ENCODE measurements at places on chromosomes 7 and 10.
A peak's percentile ranks its signal among the peaks of the same experiment; 100 is the strongest.

DNA sequence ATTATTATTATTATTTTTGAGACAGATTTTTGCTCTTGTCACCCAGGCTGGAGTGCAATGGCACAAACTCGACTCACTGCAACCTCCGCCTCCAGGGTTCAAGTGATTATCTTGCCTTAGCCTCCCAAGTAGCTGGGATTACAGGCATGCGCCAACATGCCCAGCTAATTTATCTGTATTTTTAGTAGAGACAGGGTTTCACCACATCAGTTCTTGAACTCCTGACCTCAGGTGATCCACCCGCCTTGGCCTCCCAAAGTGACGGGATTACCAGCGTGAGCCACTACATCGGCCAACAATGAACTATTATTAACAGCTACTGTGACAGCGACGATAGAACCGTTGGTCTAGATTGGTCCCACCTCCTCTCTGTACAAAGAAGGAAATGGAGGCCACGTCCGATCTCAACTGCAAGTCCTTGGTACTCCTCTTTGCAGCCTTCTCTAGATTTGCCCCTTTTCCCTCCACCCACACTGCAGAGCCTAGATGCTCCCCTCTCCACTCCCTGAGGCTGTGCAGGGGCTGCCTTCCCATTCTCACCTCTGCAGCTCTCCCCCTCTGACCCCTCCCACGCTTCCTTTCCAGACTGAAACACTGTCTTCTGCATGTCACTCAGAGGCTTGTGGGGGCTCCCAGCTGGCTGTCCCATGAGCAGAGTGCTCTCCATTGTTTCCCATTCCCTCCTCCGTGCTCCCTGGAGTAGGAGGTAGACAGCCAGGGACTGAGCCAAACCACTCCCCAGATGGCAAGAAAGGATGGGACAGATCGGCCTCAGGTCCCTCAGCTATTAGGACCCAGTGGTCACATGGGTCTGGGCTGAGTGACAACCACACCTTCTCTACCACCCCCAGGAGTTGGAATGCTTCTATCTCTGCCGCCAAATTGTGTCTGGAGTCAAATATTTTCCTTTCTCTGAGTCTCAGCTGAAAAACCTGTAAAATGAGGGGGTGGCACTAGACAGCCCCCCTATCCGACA lies 2.3 kb downstream of the LOXL4 start:
- no peak for DNase-seq

GRCh38 chr10:31926160-31926559 lies 2.5 kb downstream of the ARHGAP12 start:
- no peak for DNase-seq

GRCh38 chr7:105826143-105826542 lies 50.3 kb downstream of the ATXN7L1 start:
- no peak for DNase-seq

DNA sequence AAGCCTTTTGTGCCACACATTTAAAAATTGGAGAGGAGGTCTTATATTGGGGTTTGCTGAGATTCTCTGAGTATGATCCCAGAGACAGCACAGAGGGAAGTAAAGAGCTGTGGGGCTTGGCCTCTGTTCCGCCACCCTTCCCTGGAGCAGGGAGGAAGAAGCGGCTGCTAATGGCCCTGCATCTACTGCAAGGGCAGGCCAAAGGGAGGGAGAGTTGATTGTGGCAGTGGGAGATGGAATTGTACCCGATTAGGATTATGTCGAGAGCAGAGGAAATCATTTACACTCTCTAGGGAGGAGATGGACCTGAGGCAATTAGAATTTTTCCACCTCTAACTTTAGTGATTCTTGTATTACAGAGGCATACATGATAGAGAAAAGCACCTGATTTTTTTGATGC lies 28.8 kb downstream of the CYP17A1 start:
- DNase-seq: no peak

- no peak for DNase-seq
Observed at GRCh38 chr7:37728747-37729146, 45.2 kb downstream of the GPR141 start.

DNA sequence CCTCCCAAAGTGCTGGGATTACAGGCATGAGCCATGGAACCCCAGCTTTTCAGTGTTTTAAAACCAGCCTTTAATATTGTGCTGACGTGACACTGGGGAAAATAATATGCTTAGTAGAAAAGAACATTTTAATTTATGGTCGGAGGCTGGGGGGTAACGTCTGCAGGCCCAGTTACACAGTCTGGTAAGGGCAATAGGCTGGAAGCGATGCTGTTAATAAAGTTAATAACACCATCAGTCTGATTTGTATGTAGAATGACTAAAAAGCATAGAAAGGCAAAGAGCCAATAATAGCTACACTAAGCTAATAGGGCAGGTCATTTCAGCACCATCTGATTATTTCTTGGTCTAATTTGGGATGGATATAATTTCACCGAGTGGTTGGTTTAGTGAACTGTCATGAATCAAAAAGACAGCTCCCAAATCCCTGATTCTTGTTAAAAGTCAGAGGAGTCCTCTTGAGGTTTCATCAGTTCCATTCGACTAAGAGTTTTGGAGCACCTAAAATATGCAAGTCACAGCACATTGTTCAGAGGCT lies 192.9 kb downstream of the CAMK1D start:
- no peak for DNase-seq

- DNase-seq: peak; percentile 30
Observed at GRCh38 chr7:4774658-4775249, 669 bp upstream of the AP5Z1 start.

- DNase-seq: no peak
Observed at GRCh38 chr10:44807451-44807850, 103.7 kb upstream of the TMEM72 start.

DNA sequence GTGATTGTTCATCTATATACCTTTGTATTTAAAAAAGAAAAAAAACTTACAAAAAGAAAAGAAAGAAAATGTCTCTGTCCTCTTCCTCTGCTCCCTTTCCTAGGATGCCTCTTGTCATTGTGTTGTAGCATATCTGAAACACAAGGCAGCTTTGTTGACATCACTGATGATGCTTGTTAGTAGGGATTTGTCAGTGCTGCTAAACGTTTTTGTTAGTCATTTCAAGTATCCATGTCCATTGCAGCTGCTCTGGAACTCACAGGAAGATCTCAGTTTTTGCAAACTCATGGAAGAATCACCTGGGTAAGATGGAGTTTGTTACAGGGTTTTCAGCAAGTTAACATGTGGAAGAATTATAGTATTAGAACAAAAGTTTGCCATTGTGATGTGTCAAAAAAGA lies 123.6 kb downstream of the CCSER2 start:
- DNase-seq: no peak

DNA sequence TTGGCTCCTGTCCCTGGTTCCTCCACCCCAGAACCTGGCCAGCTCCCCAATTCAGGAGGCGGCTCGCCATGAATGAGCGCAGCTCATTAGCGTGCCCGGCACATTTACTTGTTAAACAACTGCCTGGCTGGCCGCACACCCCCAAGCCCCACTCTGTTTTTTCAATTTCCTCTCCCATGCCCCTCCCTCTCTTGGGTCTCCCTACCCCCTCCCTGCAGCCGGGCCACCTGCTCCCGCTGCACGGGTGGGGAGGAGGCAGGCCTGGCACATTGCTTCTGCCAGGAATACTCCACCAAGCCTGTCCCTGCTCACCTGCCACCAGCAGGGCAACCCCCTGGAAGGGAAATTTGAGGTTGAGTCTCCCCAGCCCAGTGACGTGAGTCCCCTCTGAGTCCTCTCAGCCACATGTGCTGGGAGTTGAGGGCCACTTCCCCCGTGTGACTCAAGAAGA lies 2.5 kb upstream of the SLIT1 start:
- DNase-seq: no peak

GRCh38 chr10:88670497-88670896 lies 6.3 kb downstream of the LIPF start:
- no peak for DNase-seq

DNA sequence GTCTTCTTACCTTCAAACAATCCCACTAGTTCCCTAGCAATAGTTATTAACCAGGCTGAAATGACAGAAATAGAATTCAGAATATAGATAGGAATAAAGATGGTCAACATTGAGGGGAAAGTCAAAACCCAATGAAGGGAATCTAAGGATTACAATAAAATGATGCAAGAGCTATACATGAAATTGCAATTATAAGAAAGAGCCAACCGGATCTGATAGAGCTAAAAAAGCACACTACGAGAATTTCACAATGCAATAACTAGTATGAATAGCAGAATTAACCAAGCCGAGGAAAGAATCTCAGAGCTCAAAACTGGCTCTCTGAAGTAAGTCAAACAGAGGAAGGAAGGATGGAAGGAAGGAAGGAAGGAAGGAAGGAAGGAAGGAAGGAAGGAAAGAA lies 288.7 kb upstream of the KCND2 start:
- no peak for DNase-seq

- no peak for DNase-seq
Observed at GRCh38 chr7:80467069-80467468, 44.8 kb downstream of the GNAT3 start.

- DNase-seq: no peak
Observed at GRCh38 chr7:11079907-11080306, 106.2 kb downstream of the PHF14 start.

DNA sequence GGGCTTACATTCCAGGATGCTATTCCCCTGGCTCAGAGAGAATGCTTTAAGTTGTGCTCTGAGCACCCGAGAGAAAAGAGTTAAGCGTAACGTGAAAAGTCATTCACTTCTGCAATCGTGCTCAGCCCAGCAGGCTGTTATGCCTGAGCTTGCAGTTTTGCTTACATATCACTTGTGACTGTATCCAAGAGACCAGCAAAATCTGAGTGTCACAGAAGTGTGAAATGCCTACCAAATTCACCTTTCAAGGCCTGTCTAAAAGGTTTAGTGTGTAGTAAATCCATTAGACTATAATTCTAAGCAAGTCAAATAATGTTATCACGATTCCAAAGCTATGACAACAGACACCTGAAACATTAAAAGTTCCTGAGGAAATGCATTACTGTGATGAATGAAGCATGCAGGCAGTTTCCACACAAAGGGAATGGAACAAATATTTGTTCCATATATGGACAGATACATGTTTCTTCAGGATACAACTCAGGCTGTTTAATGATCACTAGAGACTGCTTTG lies 20.1 kb downstream of the ITGB1 start:
- no peak for DNase-seq

- no peak for DNase-seq
Observed at GRCh38 chr10:36381748-36382147, 739.7 kb upstream of the FZD8 start.

All from CD4-positive, alpha-beta T cell treated with Interleukin-2 at 100 ng/mL for 4 hours (primary cell).